ENCODE measurements at places on chromosomes 12 and 14.

DNA sequence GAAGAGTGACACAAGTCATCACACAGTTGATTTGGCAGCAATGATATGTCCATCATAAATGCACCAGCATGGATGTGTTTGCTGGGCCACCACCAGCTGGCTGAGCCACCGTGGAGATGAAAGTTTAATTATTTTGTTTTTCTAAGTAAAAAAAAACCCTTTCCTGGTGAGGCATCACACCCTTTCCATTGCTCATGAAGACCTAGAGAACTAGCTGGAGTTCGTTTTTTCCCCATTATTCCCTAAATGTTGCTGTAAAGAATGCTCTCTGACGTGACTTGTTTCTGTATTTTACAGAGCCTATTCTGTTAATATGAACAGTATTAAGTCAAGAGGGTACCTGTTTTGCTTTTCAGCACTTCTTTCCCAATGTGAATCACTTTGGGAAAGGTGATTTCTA lies 257.9 kb downstream of the MSRB3 start:
- DNase-seq, result no peak

- DNase-seq, result no peak
Measured at GRCh38 chr12:19872621-19873540, 433.6 kb downstream of the AEBP2 start.

GRCh38 chr12:131671276-131671675 lies 39.6 kb upstream of the SFSWAP start:
- no peak for DNase-seq

GRCh38 chr12:69154585-69155363 lies 84.6 kb upstream of the CPSF6 start:
- DNase-seq, result peak; percentile 55

All from T47D (cell line).